BJ (cell line): ENCODE measurements at places on chromosomes 16 and 17.

DNA sequence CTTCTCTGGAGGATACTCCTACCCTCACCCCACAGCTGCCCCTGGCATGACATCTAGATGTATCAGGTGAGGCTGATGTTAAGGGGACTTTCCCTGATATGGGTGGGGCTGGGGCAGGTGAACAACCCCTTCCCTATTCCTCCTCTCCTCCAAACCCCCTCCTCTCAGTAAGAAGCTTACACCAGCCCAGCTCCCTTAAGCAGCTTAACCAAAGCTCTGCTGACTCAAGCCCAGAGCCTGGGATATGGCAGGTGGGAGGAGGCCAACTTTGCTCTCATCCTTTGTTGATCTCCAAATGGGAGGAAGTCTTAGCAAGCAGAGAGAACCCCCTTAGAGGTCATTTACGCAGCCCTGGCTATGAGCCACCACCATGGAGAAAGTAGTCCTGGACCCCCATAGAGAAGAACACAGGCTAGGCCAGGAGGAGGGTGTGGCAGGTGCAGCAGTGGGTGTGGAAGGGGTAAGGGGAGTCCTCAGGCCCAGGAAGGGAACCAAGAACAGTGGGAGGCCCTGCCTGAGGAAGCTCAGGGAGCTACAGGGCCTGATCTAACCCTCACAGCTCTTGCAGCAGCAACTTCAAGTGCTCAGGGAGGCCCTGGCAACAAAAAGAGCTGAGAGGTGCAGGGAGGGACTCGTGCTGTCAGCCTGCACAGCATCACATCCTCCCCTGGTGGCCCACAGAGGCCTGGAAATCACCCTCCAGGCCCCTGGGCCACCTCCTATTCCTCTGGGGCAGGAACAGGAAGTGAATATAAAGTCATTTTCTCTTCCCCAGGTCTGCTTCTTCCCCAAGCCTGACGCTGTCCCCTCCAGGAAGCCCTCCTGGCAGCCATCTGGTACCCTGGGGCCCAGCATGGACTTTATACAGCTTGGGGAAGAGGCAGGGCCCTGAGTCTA lies 2.9 kb downstream of the UNC119 start:
- no peak for DNase-seq

GRCh38 chr16:82070656-82071369 lies 35.8 kb downstream of the HSD17B2 start:
- peak; percentile 30 for DNase-seq

GRCh38 chr16:20844588-20844987 lies 38.3 kb downstream of the REXO5 start:
- DNase-seq, result no peak

DNA sequence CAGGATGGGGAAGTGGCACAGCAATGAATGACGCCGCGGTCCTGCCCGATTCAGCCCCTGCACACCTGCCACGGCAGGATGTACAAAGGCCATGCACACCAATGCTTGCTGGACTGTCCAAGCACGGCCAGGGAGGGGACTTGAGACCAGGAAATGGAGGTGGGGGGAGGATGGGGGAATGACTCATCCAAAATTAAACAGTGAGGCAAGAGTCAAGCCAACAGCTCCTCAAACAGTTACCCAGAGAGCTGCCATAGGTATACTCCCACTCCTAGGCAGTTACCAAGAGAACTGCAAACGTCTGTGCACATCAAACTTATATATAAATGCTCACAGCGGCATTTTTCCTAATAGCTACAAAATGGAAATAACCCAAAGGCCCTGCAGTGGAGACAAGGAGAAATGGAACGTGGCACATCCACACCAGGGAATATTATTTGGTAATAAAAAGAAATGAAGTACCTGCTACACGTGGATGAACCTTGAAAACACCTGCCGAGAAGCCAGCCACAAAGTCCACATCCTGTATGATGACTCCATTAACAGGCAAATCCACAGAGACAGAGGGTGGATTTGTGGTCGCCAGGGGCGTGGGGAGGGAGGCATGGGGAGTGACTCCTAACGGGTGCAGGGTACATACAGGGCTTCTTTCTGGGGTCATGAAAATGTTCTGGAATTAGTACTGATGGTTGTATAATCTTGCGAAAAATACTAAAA lies 54.1 kb downstream of the VAC14 start:
- peak; percentile 75 for DNase-seq

DNA sequence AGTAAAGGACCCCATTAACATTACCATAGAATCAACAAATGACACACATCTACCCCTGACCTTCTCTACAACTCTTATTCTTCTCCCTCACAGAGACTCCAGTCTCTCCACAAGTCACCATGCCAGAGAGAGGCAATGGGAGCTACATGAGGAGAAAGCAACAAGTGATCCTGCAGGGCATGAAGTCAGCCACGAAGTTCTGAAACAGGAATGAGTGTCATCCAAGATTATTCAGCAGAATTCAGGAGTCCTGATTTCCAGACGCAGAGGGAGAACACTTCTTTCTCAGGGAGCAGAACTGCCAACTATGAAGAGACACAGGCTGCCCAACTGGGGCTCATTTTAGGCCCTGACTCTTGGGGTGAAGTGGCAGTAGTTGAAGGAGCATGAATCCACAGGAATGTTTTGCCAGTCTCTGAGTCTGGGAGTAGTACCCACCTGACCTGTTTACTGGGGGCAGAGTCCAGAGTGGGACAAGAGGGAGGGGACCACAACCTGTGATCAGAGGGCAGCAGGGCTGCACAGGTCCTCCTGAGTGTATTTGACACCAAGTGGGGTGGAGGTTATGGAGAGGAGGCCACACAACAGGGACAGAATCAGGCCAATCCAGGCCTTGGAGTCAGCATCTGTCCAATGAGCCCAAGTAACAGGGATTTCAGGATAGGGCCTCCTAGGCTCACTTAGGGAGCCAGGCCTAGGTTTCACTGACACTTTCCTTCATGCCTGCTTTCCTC lies 2.4 kb upstream of the MTMR4 start:
- DNase-seq, result no peak

DNA sequence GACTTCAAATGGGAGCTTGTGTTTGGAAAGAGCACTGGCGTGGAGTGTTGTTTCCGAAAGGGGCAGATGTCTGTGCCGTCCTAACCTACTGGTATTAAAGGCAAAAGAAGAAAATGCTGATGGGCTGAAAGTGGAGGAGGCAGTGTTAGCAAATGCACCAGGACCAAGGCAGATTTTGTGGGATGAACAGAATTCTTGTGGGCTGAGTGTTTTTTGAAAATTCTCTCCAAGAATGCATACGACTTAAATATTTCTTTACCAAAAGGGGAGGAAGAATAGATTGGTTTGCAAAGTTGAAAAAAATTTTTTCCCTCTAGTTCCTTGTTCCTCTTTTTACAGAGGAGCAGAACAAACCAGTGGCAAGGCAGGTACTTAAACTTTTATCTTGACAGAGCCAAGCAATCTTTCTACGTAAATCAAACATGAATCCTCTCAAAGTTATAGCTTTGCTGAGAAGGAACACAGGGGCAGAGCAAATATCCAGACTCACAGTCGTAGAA lies 16.8 kb downstream of the MARCHF10 start:
- peak; percentile 82 for DNase-seq

- no peak for DNase-seq
Observed at GRCh38 chr16:11675561-11676511, 7.6 kb downstream of the SNN start.

DNA sequence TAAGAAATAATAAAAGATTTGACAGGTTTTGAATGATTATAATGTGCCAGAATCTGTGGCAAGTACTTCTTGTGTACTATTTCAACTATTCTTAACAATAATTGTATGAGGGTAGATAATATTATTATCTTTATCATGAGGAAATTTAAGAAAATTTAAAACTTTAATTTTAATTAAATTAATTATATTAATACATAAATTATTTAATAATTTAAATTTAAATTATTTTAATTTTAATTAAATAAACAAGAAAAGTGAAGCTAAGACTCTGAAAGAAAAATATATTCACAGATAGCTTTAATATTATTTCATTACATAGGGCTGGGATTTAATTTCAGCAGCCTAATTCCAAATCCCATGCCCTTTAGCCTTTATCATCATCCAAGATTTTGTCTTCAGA lies 31.4 kb upstream of the NETO2 start:
- DNase-seq, result no peak

DNA sequence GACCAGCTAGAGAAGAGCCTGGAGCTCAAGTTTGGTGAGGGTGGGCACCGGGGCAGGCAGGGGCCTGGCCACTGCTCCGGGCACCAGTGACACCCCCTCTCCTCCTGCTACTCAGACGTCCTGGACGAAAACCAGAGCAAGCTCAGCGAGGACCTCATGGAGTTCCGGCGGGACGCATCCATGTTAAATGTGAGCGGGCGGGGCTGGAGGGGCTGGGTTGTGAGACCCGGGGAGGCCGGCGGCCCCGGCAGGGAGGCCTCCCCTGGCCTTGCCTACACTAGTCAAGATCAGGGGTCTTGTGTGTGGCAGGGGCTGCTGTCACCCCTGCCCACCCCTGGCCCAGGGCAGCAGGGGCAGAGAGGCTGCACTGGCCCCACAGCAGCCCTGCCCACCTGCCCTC lies 17.8 kb downstream of the TRAF7 start:
- no peak for DNase-seq

DNA sequence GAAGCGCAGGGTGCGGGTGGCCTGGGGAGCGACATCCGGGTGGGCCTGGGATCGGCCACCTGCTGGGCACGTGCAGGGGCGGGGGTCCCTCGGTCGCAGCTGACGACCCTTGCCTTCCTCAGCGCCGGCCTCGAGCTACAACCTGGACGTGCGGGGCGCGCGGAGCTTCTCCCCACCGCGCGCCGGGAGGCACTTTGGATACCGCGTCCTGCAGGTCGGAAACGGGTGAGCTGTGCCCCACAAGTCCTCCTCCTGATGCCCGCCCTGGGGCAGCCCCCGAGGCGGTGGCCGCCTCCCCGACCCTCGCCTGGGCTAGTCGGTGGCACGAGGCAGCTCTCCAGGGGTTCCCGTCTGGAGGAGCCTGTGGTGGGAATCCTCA lies 1.5 kb downstream of the ITGAL start:
- no peak for DNase-seq

GRCh38 chr17:59423903-59424302 lies 92.4 kb downstream of the YPEL2 start:
- DNase-seq, result no peak

- DNase-seq, result no peak
Observed at GRCh38 chr16:16161319-16161718, 62.0 kb downstream of the ABCC6 start.

GRCh38 chr16:60137891-60138290 lies 1403.8 kb upstream of the GOT2 start:
- DNase-seq, result no peak
